ENCODE measurements at places on chromosomes 1 and 21.

- peak; percentile 10 for DNase-seq
Measured at GRCh38 chr1:74570797-74571492, 58.5 kb upstream of the LRRC53 start.

- DNase-seq, result no peak
Measured at GRCh38 chr1:89907727-89908212, 86.9 kb downstream of the LRRC8D start.

DNA sequence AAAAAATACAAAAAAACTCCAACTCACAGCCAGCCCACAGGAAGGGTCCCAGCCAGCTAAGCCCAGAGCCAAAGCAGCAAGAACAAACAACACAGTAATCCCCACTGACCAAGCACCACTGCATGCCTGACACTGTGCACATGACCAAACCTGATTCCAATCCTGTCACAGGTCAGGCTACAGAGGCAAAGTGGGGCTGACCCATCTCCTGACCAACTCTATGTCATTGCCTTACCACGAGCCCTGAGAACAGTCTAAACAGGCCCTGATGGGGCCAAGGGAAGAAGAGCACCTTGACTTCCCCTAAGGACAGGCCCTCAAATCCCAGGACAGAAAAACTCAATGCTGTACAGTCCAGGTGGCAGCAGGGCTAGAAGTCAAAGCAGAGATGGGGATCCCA is 2.4 kb downstream of the LSS start:
- DNase-seq, result no peak

GRCh38 chr1:156717351-156717750 is 10.9 kb upstream of the METTL25B start:
- no peak for DNase-seq

DNA sequence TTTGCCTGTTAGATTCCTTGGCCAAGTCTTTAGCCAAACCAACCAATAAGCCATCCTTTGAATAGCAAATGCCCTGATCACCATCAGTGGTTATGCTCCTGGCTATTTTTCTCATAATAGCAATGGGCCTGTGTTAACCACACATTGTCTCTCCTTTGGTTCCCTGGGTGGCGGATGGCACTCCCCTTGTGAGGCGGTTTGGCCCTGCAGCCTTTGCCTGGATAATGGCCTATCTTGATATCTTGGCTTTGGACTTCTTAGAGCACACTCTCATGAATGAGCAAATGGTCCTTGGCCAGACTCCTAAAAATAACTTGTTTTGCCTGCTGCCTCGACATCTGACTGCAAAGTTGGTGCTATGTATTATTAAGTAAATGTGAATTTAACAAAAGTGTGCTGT is 22.4 kb upstream of the ZBTB18 start:
- no peak for DNase-seq

DNA sequence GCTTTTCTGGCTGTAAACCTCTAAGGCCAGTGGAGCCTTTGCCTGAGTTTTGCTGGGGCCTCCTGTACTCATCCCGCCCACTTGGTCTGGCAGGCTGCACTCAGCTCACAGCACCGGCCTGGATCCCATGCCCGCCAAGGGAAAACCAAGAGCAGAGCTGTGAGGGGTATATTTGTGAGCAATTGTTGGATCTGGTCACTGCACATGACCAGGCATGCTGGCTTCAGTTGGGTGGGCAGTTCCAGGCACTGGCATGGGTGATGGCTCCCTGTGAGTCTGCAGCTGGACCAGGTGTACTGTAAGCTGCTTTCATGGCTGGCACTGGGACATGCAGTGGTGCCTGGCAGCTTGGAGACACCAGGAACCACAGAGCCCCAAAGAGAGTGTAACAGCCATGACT is 563.1 kb upstream of the RGS18 start:
- DNase-seq, result no peak

GRCh38 chr1:184199036-184199435 is 147.5 kb downstream of the TSEN15 start:
- DNase-seq, result no peak

DNA sequence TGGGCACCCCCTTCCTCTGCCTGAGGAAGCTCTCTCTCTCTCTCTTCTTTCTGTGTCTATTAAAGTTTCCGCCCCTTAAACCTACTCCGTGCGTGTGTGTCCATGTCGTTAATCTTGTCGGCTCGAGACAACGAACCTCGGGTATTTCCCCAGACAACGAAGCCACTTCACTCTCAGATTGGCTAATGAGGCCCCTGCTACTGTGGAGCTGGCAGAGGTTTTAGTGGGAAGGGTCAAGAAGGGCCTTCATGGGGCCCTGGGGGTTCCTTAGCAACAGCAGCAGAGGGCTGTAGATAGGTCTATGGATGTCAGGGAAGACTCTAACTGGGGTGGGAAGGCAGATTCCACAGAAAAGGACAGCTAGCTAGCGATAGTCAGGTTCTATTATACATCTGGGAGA is 239.8 kb upstream of the RAB4A start:
- no peak for DNase-seq

- no peak for DNase-seq
Measured at GRCh38 chr1:59601041-59601441, 213.7 kb upstream of the HOOK1 start.

- DNase-seq, result no peak
Measured at GRCh38 chr1:20037877-20038276, 32.1 kb upstream of the PLA2G5 start.

DNA sequence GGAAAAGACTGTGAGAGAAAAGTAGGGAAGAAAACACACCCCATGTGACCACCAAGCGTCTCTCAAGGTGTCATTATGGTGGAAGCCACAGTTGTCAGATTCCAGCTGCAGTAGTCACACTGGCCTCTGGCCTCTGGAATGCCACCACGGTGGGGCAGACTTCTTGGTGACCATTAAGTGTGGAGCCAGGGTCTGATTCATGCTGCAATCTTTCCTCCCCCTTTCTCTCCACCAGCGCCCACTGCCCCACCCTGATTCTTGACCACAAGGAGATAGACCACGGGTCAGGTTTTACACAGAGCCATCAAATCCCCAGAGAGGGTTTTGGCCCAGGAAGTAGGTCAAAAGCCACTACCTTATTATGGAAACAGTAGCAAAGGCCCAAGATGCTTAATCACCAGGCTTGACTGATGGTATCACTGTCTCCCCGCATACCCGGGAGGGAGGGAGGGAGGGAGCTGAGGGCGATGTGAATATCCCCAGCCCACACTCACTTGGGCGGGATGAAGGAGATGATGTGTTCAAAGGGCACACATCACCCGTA is 52.7 kb upstream of the GRHL3 start:
- no peak for DNase-seq

DNA sequence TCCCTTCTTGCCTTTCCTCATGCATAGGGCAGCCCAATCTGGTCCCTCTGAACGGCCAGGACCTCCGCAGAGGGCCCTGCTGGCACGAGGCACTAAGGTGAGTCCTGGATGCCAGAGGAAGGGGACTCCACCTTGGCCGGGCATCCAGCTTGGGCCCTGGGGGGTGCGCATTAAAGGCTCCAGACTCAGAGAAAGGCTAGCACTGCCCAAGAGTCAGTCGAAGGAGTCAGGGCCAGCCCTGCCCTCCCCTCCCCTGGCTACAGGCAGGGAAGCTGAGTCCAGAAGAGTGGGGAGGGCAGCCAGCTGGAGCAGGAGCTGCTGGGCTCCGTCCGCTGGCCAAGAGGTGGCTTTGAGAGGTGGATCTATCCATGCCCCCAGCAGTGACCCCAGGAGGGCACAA is 2.8 kb upstream of the EFNA4 start:
- DNase-seq, result no peak

GRCh38 chr21:42088658-42089057 is 17.5 kb downstream of the UMODL1 start:
- DNase-seq, result no peak

GRCh38 chr1:226677027-226678020 is 61.8 kb downstream of the ITPKB start:
- no peak for DNase-seq

DNA sequence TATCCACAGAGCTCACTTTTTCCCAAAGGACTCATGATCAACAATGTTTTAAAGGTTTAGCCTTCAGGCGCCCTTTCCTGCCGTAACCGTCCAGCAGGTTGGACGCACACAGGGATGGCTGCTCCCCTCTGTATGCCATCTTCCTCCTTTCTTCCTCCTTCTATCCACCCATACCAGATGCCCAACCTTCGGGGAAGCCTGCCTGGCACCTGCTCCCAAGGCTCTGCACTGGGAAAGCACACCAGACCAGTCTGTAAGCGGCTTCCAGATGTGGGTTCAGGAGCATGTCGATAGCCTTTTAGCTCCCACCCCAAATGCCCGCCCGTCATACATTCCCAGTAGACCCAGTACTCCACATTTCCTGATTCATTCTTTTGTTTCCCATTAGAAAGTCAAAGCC is 52.9 kb downstream of the STUM start:
- no peak for DNase-seq

DNA sequence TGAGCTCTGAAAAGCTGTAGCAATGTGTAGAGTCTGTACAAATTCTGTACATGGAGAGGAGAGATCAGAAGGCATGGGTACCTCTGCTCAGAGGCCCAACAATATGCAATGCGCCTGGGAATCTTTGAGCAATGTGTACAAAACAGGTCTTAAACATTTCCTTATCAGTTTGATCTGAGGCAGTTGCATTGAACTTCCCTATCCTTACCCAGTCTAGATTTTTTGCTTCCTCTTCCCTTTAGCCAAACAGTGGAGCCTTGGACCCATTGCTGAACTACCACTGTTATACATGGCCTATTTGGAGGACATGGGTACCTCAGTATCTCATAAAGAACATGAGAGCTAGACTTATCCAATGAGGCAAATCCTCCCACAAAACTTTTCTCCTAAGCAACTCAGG is 12.6 kb upstream of the MNDA start:
- DNase-seq, result no peak

DNA sequence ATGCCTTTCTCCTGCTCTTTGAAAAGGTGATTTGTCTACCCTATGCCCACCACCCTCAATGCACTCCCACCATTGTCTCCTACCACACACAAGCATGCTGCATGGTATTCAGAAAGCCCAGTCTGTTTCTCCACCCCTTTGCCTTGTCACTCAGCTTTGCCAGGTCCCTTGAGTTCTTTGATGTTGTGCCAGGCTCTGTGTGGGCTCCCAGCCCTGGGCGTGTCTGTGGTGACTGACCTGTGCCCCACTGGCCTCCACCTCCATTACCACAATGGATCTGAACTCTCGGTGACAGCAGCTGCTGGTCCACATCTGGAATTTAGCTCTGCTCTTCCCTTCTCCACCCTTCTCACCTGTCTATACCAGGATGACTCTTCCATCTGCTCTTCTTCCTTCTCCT is 34.9 kb downstream of the ATP2B4 start:
- no peak for DNase-seq

DNA sequence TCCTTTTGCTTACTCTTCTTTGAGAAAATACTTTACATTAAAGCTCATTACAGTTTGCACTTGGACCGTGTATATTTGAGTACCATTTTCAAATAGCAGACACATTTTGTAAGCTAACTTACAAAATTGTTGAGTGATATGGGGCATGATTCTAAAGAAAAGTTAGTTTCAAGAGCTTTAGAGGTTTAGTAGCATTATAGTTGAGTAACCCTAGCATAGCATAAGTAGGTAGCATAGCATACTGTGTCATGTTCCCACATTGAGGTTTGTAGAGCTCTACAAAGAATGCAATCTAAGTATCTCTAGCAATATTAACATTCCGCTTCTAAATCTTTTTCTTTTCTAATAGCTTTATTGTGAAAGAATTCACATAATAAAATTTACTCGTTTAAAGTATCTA is 92.0 kb downstream of the ITSN1 start:
- no peak for DNase-seq

- DNase-seq, result no peak
Measured at GRCh38 chr1:60745484-60745883, 336.9 kb upstream of the NFIA start.

GRCh38 chr1:214491468-214492146 is 59.8 kb downstream of the PTPN14 start:
- DNase-seq, result no peak

DNA sequence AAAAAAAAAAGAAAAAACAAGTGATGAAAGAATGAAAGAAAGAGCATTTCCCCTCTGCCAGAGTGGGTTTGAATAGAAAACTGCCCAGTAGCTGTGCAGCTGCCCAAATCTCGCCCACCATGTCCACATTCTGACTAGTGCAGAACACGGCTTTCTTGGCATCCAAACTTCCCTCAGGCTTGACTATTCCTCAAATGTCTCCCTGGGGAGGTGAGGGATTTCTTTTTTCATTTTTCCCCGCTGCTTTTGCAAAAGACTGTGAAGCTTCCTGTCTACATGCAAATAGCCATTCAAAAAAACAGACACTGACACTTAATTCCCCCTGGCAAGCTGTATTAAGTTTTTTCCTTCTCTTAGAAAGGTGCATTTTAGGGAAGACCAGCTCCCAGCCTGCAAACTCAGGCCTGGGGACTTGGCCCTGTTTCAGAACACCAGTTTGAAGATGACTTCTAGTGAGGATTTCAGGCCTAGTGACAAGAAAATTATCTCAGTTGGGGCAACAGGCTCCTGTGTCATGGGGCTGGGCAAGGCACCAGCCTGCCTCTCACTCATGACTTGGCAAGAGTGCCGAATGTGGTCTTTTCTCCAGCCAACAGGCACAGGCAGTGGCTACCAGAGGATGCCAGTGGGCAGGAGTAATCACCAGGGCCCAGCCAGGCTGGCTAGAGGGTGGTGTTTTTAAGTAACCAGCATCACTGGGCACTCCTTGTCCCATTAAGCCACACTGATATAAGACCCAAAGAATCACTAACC is 178.1 kb upstream of the NFIA start:
- DNase-seq, result no peak

DNA sequence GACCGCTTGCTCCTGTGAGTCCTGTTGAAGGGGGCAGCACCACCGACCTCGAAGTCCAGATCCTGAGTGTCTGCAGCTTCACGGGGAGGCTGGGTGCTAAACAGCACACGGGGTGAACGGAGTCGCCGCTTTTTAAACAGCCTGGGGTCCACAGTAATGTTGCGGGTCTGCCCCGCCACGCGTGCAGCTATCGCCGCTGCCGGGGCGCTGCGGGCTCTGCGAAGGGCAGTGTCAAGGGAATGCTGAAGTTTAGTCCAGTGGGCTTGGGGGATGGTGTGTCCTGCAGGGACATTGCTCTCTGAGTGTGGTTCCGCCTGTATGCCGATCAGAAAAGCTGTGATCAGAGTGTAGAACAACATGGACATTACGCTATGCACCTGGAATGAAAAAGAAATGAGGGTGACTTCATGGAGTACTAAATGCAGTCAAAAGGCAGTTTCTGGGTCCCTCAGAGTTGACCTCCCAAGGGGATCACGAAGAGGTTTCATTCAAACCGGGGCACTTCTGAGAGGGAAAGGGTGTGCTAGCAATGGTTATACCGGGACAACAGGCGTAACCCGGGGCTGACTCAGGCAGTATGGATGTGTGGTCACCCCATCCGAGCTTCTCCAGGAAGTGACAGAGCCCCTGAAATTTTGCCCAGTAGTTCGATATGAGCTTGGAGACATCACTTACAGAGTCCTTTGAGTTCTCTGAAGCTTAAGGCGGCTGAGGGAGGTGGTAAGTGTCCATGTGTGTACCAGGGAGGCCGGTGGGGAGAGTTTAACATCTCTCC is 51.4 kb downstream of the NGF start:
- no peak for DNase-seq

GRCh38 chr1:118928739-118929554 is 59.2 kb downstream of the TBX15 start:
- no peak for DNase-seq

Measured in NCI-H2107 (cell line).